ENCODE measurements at places on chromosomes 7 and 10.

- DNase-seq: no peak
These were observed 1.5 kb downstream of the DNA2 start for GRCh38 chr10:68470300-68470699.

GRCh38 chr7:44508328-44509030 lies 18.0 kb upstream of the NUDCD3 start:
- DNase-seq: no peak

- DNase-seq: peak; percentile 43
These were observed 101.6 kb upstream of the FAM171A1 start for GRCh38 chr10:15472431-15473395.

DNA sequence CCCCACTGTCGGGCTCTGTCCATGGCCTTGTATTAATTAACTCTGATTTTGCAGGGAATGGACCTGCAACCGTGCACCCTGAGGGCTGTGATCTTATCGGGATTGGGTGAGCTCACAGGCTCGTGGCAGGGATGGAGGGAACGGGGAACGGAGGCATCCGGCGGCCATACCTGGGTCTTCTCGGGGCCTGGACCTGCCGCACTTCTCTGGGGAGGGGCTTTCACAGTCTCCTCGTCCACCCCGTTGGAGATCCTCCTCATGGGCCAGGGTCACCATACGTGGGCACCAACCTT lies 57.5 kb upstream of the SHH start:
- no peak for DNase-seq

GRCh38 chr10:70312972-70313371 lies 29.2 kb upstream of the NPFFR1 start:
- DNase-seq: no peak

GRCh38 chr10:97169911-97170693 lies 15.7 kb downstream of the SLIT1 start:
- DNase-seq: peak; percentile 1

DNA sequence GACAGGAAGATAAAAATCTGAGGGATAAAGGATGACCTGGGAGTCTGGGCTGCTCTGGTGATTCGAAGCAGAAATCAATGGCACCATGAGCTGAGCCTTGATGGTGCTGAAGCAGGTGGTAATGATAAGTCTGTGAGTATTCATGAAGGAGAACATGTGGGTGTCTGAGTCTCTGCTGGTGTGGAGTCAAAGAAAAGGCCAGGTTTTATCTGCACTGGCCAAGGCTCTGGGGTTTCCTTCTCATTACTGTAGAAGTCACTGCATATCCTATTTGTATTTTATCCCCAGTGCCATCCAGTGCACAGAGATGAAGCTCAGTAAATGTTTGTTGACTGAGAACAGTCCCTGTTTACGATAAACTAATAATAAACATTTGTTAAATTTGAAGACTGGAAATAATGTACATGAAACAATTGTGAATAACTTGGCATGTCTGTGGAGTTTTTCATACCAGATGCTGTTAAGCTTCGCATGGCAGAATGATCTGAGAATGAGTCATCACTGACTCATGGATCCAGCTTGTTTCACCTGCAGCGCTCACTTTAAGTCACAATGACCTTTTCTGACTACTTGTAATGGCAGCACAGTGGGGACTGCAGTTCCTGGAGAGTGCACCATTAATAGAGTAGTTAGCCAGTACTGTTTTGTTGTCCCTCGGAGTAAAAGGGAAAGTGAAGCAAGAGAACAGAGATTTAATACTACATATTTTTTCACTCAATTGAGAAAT lies 538.5 kb downstream of the HTR7 start:
- peak; percentile 86 for DNase-seq

- no peak for DNase-seq
These were observed 320.5 kb downstream of the PTPRN2 start for GRCh38 chr7:158266817-158267741.

GRCh38 chr7:16396766-16397500 lies 24.4 kb downstream of the CRPPA start:
- DNase-seq: peak; percentile 7

- no peak for DNase-seq
These were observed 347.3 kb upstream of the AUTS2 start for GRCh38 chr7:69250958-69251357.

- no peak for DNase-seq
These were observed 14.1 kb upstream of the DDIT4 start for GRCh38 chr10:72259491-72260238.

- no peak for DNase-seq
These were observed 176.8 kb downstream of the WDR37 start for GRCh38 chr10:1233031-1233430.

- peak; percentile 98 for DNase-seq
These were observed 76.9 kb downstream of the LRMDA start for GRCh38 chr10:75508239-75508813.

GRCh38 chr10:101091546-101092290 lies 29.9 kb downstream of the KAZALD1 start:
- DNase-seq: no peak

DNA sequence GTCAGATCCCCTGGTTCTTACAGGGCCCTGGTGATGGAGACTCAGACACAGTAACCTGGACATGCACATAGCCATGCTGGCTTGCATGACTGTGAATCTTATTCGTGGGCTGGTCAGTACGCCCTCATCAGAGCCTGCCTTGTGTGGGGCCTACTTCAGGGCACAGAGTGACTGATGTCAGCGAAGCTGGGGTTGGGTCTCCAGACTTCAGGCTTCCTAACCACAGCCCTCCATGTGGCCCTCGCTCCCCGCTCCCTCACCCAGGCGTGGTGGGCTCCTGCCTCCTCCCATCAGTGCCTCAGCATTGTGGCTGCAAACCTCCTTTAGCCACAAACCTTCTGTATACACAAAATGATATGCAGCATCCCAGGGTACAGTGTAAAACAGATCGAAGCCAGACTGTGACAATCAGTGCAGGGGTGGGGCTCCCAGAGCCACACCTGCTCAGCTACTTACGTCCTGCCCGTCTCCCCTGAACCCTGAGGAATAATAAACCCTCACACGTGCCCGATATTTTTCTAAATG lies 7.1 kb upstream of the C10orf105 start:
- DNase-seq: no peak

- no peak for DNase-seq
These were observed 19.5 kb downstream of the AGR2 start for GRCh38 chr7:16785321-16785720.

DNA sequence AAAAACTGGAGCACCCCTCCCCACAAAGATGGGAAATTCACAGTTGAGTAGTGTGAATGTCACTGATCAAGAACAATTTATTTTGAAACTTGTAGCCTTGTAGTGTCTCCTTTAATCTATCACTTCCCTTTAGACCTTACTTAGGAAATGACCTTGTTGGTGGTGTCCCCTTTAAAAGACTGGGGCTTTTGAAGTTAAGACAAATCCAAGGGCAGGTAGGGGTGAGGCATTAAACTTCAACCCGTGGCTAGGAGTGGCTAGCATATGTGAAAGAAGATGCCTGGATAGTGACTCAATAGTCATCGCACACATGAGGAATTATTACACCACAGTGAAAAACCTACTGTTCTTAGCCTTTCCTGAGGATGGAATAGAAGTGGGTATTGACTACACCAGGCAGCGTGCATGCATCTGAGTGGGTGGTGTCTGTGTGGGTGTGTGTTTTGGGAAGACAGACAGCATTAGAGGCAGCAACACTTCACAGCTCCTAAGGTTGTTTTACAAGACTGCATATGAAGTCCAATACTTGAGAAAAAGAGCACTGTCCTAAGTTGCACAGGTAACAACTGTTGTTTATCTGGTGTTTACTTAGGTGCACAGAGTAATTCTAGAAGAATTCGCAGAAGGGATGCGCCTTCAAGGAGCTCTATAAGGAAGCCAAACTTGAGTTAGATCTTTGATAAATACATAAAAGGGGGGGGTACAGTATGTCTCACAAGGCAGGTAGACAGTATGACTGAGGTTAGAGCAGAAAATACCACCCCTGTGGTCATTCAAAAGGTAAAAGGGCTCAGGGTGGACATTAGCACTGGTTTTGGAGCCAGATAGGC lies 32.9 kb downstream of the ABLIM1 start:
- DNase-seq: no peak

DNA sequence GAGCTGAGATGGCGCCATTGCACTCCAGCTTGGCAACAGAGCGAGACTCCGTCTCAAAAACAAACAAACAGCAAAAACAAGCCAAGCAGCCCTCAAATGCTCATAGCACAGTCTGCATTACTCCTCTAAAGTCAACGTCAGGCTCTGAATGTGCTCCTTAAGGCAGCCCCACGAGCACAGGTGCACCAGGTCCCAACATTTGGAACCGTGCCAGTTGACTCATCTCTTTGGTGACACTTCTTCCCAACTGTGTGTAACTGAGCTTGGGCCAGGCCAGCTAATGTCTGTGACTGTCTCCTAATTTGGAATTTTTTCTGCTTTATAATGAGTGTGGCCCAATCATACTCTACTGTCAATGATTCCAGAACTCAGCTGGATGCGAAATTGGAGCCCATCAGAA lies 66.3 kb upstream of the EFCAB10 start:
- DNase-seq: no peak

GRCh38 chr7:94398841-94399240 lies 4.1 kb downstream of the COL1A2 start:
- DNase-seq: no peak

All from amniotic epithelial cell (primary cell).